ENCODE measurements at places on chromosomes 1 and 21.

DNA sequence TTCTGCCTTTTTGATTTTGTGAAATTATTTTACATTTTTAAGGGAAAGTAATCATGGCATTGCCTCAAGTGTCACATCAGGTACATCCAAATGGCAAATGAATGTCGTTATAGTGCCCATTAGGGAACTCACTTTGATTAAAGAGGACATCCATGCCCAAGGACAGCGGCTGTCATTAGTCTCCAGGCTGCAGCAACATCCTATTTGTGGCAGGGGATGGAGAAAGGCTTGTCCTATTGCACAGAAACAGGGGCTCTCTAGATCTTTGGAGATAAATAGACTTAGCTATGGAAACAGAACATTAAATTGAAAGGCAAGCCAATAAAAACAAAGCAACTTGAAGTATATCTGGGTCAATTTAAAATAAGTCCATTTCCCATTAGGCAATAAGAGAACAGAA lies 439.3 kb downstream of the NEGR1 start:
- DNase-seq = no peak

DNA sequence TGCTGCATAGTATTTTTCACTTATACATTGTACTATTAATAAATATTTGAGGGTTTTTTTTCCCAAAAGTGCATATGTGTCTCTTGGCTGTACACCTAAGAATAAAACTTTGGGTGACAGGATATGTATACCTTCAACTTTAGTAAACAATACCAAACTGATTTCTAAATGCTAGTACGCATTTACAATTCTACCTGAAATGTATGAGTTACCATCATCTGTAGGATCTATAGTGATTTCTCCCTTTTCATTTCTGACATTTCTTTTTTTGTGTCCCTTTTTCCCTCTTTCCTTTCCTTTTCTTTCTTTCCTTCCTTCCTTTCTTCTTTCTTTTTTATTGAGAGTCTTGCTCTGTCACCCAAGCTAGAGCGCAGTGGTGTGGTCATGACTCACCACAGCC lies 16.7 kb upstream of the BMP8B start:
- DNase-seq = no peak

GRCh38 chr1:117231748-117232373 lies 21.1 kb upstream of the VTCN1 start:
- DNase-seq = no peak

GRCh38 chr1:182783068-182783467 lies 6.5 kb upstream of the NPL start:
- no peak for DNase-seq

GRCh38 chr1:222787729-222788128 lies 27.1 kb upstream of the DISP1 start:
- DNase-seq = no peak

- no peak for DNase-seq
These were observed 144.0 kb downstream of the ROR1 start for GRCh38 chr1:63917571-63918417.

DNA sequence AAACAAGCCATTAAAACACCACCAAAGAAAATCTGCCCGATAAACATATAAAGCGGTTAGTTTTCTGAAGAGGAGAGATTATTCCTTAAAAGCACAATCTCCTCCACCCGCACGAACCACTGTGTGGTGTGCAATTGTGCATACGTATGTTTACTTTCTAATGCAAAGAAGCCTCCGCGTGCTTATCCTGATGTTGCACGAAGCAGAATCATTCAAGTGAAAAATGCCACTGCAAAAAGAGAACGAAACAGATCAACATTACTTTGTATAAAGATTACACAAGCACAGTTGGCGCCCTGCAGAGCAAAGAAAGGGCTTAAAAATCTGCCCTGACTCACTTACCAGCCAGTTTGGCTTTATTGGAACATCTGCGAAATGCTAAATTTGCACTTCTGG lies 166.8 kb downstream of the ZNF281 start:
- DNase-seq = no peak

DNA sequence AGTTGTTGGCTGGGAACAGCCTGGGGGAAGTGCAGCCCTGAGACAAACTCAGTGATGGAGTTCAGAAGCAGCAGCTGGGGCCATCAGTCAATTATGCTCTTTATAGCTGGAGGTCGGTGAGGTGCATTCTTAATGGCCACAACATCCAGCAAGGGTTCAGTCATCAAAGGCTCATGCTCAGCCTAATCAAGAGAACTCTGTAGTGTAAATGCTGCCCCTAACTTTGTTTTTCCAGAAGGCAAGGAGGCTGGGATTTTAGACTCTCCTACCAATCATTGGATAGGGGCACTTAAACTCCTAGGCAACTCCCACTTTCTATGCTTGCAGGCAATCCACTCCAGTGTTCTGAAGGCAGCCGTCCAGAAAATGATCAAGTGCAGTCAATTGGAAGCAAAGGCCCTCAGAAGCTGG lies 15.0 kb upstream of the RGS4 start:
- no peak for DNase-seq

DNA sequence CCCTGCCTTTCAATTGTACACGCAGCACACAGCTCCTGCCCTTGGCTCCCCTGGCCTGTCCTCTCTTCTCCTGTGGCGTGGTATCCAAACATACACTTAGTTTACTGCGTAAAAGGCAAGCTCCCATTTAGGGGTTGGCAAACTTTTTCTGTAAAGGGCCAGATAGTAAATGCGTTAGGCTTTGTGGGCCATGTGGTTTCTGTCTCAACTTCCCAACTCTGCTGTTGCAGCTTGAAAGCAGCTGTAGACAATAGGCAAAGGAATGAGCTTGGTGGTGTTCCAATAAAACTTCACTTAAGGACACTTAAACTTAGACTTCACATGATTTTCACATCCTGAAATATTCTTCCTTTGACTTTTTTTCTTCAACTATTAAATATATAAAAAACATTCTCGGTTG lies 63.3 kb downstream of the RHOU start:
- no peak for DNase-seq

DNA sequence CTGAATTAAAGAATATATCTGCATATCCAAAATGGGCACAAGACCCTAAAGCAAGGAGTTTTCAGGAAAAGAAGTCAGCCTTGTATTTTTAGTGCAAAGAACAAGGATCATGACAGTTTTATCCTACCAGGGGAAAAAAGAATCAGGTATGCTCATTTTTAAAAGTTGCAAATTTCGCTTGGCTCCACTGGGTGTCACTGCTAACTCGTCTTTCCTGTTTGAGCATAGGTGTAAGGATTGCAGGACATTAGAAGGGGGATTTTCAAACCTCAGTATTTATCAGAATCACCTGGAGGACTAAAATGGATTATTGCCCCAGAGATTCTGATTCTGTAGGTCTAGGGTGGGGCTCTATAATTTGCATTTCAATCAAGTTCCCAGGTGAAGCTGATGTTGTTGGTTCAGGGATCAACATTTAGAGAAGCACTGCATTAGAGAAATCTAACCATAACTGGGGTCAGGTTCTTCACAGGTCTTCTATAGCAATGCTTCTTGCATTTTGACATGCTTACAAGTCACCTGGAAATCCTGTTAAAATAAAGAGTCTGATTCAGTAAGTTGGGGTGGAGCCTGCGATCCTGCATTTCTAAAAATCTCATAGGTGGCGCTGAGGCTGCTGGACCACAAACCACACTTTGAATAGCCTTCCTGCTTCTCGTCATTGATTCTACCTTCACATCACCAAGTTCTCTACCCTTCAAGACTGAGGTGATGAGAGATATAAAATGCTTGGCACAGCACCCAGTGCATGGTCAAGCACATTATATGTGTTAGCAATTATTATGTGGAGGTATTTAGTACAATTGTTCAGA lies 39.6 kb downstream of the NUF2 start:
- no peak for DNase-seq

- DNase-seq = no peak
These were observed 40.8 kb downstream of the KIAA1614 start for GRCh38 chr1:180953291-180954004.

DNA sequence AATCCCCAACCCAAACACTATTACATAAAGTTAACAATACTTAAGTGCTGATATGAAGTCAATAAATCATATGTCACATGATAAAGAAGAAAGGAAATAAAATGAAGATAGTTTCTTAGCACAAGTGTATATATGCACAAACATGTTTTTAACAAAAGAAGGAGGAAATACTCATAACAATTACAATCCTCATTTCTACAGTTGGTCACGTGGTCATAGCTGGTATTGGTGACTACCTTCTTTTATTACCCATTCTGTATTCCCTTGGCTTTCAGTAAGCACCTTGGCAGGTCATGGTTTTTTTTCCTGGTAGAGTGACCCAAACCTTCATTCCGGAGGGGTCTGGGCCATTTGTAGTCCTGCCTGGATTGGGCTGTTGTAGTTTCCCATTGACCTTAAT lies 137.1 kb upstream of the KCND3 start:
- no peak for DNase-seq

DNA sequence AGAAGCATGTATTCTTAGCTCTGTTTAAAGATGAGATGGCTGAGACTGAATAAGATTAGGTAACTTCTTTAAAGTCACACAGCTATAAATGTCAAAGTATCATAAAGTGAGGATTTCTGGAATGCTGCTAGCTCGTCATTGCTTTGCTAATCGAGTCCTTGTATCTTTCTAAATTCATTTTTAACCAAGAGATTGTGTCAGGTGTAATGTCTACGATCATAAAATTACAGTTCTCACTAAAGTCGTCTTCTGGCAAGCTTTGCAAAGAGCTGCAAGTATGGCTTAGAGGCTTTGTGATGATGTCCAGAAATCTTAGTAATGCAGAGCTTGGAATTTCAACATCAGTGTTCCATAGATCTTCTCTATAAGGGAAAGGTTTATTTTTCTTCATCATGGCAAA lies 569.8 kb downstream of the LMO4 start:
- no peak for DNase-seq

- DNase-seq = no peak
These were observed at the start of gene DRAXIN for GRCh38 chr1:11691302-11691914. Gene DRAXIN (plus strand): TSS chr1:11691710. CDS start chr1:11706259, 14,549 bp downstream.

DNA sequence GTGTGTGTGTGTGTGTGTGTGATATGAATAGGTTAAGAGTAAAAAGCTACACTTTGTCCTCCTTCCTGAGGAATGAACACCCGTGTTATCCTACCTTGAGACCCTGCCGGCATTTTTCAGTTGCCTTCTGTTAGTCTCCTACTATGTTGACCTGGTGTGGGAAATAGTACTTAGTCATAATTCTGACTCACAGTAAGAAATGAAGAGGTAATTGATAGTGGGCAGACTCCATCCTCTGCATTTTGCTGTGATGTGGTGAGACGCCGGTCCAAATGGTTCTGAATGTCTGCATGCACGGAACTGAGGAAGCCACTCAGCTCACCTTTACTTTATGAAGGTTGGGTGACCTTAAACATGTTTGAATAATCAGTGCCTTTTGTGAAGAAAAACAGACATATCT lies 12.6 kb downstream of the CD101 start:
- DNase-seq = no peak

DNA sequence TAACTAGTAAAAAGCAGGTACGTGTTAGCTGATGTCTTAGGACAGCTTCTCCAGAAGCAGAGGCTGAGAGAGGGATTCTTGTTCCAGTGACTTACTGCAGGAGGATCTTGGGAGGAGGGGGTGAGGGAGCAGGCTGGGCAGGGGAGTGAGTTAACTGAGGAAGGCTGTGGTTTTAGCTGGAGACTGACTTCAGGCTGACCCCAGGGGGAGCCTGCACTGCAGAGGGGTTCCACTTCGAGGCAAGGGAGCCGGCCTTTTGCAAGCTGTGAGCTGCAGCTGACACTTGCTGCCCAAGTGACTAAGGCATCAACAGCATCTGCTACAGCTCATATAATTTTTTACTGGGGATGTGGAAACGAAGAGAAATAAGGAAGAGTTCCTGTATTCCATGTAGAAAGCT lies 50.4 kb upstream of the SOD1 start:
- no peak for DNase-seq

- no peak for DNase-seq
These were observed 12.4 kb downstream of the UBXN11 start for GRCh38 chr1:26293911-26294463.

DNA sequence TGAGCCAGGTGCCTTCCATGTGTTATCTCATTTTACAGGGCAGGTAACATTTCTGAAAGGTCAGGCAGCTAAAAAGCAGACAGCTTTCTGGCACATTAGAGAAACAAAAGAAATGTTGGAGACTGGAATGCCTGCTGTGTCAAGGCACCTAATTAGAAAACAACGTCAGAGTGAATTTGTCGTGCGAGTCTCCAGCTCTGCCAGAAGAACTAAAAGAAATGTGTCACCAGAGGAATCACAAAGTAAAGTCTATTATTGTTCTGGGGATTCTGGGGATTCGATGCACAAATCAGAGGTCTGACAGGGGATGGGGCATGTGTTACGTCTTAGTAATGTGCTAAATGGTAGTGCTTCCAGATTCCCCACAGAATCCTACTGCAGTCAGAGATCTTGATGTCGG lies 89.3 kb downstream of the EDEM3 start:
- no peak for DNase-seq

DNA sequence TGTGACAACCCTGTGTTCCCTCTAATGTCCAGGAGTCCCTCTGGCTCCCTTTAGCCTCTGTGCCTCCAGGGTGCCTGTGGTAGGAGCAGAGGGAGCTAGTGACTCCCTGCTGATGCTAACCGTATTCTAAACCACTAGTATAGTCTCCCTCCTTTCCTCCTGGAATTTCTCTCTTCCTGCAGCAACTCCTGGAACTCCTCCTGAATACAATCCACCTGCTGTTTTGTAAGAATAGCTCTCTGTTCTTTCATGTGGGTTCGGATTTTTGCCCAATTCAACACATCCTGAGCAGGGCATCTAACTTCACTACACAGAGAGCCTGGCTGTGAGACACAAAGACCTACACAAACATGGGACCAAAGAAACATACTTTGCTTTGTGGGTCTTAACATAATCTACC lies 107.9 kb downstream of the RUNX1 start:
- no peak for DNase-seq

DNA sequence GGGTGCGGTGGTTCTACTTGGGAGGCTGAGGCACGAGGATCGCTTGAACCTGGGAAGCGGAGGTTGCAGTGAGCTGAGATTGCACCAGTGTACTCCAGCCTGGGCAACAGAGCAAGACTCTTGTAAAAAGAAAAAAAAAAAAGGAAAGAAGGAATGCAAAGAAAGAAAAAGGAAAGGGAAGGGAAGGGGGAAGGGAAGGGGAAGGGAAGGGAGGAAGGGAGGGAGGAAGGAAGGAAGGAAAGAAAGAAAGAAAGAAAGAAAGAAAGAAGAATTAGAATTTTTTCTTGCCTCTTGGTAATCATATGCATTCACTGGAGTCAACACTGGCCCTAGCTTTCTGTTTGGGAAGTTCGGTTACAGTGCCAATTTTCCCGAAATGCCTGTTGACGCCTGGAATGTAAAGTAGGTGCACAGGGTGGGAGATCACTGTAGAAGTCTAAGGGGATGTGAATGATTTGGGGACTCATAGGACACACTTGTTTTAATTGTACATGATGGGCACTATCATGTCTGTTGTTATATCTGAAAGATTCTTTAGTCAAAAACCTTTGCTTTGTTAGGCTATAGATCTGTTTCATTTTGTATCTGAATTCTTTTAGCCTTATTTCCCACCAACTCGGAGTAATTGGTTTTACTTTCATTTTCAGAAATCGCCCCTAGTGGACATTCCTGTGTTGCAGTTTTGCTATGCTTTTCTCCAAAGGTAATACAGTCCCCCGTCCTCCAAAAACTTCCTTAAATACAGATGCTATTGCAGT lies 59.8 kb upstream of the MORC3 start:
- DNase-seq = no peak

GRCh38 chr1:239765163-239765562 lies 326.5 kb upstream of the FMN2 start:
- DNase-seq = no peak
